ENCODE measurements at places on chromosomes 12 and 14. TPM values are rescaled to one million over a fixed set of nuclear protein-coding genes. Genes with fewer than 3 reads are reported as not detected.

GRCh38 chr12:121663610-121663929 lies 5.9 kb downstream of the MORN3 start:
- no peak for DNase-seq

DNA sequence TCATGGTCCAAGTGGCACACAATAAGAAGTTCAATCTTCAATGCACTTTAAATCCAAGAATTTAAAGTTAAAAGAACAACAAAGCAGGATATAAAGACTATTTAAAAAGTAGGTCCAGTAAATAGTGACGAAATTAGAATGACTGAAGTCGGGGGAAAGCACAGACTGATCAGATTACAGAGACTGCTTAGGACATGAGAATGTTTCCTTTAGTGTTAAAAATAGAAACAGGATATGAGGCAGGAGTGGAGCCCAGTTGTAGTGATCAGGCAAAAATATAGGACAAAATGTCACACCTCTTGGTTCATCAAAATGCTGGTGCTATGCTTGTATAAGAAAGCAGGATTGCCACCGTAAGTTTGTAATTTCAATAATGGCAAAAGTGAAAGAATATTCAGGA lies 52.2 kb upstream of the CD163 start:
- DNase-seq: no peak

GRCh38 chr14:29721586-29721985 lies 206.1 kb downstream of the PRKD1 start:
- no peak for DNase-seq

The ARF3 gene
- 48.1 TPM for total RNA-seq

The KCNMB4 gene
- total RNA-seq: 3.4 TPM

GRCh38 chr12:67811437-67812361 lies 163.2 kb downstream of the DYRK2 start:
- DNase-seq: no peak
